ENCODE measurements at places on chromosomes 12 and 14.

GRCh38 chr12:40515041-40515816 is 177.0 kb upstream of the CNTN1 start:
- DNase-seq, result no peak

- no peak for DNase-seq
Measured at GRCh38 chr12:55041345-55042055, 21.7 kb downstream of the NEUROD4 start.

DNA sequence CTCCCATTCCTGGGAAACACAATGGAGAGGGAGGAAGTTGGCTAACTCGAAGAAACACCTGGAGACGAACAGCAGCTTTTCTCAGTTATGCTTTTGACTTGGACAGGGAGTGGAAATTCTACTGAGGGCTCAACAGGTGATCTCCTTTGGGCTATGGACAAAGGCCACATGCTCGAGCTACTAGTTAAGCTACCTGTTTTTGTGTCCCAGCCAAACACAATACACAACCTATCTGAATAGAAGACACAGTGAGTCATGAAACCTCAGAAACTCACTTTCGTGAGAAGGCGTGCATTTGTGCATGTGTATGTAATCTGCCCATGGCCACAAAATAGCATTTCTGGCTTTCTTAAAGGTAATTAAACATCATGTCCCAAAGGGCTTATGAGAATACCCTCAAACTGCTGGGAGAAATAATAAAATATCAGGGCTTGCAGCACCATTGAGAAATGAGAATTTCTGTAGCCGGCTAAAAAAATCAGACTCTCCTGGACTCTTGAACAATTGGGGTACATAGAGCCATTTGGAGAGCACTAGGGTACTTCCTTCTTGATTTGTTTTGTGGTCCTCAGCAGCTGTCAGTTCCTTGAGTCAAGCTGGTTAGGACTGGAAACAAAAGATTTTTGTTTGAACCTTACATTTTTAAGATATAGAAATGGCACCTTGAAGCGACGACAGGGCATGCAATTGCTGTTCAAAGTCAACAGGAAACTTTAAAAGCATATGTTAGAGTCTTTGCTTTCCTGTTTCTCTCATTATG is 85.5 kb upstream of the PTHLH start:
- no peak for DNase-seq

GRCh38 chr12:109697877-109698468 is 15.7 kb upstream of the FAM222A start:
- no peak for DNase-seq

DNA sequence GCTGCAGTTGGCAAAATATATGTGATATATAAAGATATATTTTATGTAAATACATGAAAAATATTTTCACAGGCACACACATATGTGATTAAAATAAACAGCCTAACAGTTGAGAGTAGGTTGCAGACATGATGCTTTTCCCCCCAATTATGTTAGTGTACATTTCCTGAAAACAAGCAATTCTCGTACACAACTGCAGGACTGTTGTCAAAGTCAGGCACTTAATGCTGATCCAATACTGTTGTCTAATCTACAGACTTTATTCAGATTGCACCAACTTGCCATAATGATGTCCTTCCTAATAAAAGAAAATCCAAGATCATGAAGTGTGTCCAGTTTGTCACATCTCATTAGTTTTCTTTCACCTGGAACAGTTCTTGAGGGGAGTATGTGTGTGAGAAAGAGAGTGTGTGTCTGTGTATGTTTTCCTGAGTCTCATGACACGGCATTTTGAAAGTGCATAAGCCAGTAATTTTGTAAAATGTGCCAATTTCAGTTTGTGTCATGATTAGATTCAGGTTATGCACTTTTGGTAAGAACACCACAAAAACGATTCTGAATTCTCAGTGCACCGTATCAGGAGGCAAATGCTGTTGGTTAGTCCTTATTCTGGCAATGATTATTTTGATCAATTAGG is 16.5 kb upstream of the SEL1L start:
- DNase-seq, result no peak

- DNase-seq, result no peak
Measured at GRCh38 chr14:29832042-29832441, 95.6 kb downstream of the PRKD1 start.
